ENCODE measurements at places on chromosomes 2 and 18.

- DNase-seq = no peak
Measured at GRCh38 chr18:24326211-24326610, 71.4 kb downstream of the OSBPL1A start.

DNA sequence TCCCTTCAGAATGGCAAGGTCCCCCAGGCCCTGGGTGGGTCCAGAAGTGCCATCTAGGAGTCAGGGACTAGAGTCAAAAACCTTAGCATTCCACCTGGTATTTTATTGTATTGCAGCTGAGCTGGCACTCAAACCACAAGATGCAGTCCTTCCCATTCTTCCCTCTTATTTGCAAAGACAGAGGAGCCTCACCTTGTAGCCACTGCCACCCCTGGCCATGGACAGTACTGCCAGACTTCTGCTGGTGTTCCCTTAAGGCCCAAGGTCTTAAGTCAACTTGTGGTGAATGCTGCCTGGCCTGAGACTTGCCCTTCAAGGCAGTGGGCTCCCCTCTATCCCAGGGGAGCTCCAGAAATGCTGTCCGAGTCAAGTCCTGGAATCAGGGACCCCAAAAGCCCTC, 6.9 kb downstream of the UGT1A10 start:
- DNase-seq = peak; percentile 2

DNA sequence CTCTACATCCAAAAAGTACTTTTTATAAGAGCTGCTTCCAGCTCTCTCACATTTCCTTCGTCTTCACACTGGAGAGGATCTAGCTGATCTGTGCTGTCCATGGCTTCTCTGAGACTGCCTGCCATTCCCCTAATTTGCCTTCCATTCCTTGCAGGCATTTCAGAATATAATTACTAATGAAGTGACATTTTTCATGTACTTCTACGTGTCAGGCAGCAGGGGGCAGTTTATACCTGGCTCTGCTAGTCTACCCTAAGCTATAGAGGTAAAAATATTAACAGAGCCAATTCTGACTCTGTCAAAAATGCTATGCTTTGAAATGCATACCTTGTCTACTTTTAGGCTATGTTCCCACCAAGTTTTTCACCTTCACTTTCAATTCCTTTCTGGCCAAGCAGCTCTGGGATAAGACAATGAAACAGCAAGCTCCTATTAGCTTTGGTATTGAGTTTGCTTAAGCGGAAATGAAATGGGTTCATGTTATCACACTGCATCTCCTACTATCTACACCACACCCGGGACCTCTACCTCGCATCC, 81.9 kb downstream of the MEP1B start:
- no peak for DNase-seq

- no peak for DNase-seq
Measured at GRCh38 chr2:78439122-78439521, 586.4 kb upstream of the REG3G start.

DNA sequence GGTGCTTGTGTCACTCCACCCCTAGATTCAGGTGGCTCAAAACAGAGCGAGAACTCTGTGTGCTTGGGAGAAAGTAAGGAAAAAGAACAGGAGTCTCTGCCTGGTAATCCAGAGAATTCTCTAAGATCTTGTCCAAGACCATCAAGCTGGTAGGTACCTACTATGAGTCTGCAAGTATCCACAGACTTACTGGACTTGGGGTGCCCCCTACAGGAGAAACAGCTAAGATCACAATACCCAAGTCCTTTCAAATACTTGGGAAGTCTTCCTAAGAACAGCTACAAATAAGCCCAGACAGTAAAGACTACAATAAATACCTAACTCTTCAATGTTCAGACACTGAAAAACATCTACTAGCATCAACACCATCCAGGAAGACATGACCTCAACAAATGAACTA, 1143.6 kb upstream of the ACVR2A start:
- no peak for DNase-seq

- no peak for DNase-seq
Measured at GRCh38 chr2:226836548-226836885, 663 bp downstream of the RHBDD1 start.

GRCh38 chr2:8684540-8684877, 2.7 kb downstream of the ID2 start:
- no peak for DNase-seq

DNA sequence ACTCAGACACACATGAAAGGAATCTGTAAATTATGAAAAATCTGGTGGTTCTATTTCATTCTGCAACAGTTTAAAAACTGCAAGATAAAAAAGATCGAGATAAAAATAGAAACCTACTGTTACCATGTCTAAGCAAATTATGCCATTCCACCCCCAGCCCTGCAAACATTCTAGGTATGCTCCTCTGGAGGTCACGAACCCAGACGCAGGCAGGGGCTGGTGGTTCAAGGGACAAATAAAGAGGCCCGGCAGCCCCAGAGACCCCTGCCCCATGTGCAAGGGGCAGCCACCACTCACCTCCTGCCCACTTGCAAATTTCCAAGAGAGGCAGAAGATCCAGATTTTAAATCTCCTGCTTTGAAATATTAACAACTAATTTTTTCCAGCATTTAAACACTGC, 210.5 kb downstream of the ANAPC1 start:
- DNase-seq = no peak

GRCh38 chr2:49029406-49029805, 124.9 kb downstream of the FSHR start:
- no peak for DNase-seq

GRCh38 chr2:39954346-39954745, 175.3 kb upstream of the THUMPD2 start:
- no peak for DNase-seq
